SK-MEL-5 (cell line): ENCODE measurements at places on chromosomes 6 and 20. TPM values are rescaled to one million over a fixed set of nuclear protein-coding genes. Genes with fewer than 3 reads are reported as not detected.

DNA sequence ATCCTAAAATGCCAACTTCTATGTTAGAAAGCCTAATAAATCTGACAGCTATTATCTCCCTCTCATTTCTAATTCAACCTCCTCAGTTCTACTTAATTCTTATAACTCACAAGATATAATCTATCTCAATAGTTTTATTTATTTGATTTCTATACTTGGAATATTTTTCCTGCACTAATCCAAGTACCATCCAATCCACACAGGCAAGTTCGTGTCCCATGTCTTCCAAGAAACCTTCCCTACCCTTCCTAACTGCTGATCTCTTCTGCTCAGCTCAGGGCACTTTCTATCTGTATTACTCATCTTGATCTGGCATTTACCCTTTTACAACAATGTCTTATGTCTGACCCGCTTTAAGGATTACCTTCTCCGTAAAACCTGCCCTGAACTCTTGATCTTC lies 18.2 kb downstream of the NCOA5 start:
- DNase-seq, result no peak

- DNase-seq, result no peak
These were observed 102.1 kb downstream of the MTFR2 start for GRCh38 chr6:136148051-136148450.

DNA sequence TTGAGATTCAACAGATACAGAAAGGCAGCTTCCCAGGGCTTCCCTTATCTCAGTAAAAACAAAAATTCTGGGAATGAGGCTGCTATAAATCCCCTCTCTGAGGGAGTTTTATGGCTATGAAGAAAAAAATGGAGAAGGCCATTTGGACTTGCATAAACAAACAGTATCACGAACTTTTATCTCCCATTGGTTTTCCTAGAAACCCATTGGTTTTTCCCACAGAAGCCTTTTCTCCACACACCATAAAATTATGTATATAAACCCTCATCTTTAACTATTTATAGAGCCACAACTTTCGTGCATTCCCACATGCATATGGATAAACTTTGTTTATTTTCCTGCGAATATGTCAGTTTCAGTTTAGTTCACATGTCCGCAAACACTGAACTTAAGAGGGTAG lies 36.2 kb upstream of the BTBD3 start:
- no peak for DNase-seq

DNA sequence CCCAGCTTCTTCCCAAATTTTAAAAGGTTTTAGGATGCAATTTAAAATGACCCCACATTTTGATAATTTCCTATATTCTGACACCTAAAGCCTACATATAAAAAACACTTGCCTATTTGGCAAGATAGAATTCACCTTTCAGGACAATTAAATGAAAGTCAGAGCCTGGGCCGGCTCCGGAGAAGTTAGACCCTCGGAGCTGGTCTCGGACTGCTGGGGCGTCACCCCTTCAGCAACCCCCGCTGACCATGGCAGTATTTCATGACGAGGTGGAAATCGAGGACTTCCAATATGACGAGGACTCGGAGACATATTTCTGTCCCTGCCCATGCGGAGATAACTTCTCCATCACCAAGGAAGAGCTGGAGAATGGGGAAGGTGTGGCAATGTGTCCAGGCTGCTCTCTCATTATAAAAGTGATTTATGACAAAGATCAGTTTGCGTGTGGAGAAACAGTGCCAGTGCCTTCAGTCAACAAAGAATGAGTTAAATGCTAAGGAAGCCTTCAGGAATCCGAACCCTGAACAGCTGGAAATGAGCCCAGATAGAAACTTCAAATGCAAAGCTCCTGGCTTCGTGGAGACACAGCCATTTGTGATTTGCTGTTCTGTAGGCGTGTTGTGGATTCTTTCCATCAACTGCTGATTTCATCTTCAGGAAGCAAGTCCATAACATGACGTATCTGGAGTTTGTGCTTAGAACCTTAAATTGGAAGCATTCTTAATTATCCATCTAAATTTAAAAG lies 16.0 kb downstream of the TCFL5 start:
- no peak for DNase-seq

DNA sequence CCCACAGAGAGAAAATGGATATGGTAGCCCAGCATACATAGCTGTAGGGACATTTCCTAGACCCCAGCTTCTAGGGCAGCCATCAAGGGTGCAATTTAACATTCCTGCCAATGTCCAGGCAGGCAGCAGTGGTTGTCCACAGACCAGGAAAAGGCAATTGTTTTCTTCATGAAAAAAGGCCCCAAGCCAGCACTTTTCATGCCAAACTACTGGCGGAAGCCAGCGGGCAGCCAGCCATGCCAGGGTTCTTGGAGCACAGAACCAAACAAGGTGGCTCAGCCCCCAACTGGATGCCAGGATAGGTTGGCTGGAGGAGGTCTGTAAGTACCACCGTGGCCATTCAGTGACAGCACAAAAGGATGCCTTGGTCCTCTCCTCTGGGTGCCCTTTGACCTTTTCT lies 94.6 kb downstream of the BANF2 start:
- DNase-seq, result no peak

DNA sequence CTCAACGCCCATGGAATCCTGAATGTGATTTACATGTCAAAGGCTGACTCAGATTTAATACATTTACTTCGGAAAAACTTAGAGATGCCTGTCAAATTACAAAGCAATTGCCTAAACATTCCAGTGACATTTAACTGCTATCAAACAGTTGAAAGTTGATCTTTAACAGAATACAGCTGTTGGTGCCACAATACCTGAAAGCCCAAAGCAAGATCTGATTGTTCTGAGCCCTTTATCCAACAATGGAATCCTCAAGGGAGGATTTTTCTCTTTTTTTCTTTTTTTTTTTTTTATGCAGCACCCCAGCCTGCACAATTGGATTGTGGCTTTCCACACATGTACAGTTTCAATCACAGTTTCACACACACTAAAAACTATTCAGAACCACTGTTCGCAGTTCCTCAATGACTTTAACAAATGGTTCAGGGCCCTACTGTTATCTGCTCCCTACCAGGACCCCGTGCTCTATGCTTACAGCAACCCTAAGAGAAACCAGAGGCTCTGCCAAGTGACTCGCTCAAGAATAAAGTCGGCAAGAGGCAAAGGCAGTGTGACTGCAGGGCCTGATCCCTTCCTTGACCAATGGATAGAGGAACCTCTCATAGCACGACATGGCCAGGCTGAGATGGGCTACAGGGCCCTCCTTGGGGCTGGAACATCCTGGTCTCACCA lies 33.3 kb downstream of the EPB41L2 start:
- DNase-seq, result no peak

- no peak for DNase-seq
These were observed 165.9 kb upstream of the IRAK1BP1 start for GRCh38 chr6:78701407-78701806.

GRCh38 chr6:127813699-127814027 lies 87.2 kb downstream of the THEMIS start:
- DNase-seq, result no peak

DNA sequence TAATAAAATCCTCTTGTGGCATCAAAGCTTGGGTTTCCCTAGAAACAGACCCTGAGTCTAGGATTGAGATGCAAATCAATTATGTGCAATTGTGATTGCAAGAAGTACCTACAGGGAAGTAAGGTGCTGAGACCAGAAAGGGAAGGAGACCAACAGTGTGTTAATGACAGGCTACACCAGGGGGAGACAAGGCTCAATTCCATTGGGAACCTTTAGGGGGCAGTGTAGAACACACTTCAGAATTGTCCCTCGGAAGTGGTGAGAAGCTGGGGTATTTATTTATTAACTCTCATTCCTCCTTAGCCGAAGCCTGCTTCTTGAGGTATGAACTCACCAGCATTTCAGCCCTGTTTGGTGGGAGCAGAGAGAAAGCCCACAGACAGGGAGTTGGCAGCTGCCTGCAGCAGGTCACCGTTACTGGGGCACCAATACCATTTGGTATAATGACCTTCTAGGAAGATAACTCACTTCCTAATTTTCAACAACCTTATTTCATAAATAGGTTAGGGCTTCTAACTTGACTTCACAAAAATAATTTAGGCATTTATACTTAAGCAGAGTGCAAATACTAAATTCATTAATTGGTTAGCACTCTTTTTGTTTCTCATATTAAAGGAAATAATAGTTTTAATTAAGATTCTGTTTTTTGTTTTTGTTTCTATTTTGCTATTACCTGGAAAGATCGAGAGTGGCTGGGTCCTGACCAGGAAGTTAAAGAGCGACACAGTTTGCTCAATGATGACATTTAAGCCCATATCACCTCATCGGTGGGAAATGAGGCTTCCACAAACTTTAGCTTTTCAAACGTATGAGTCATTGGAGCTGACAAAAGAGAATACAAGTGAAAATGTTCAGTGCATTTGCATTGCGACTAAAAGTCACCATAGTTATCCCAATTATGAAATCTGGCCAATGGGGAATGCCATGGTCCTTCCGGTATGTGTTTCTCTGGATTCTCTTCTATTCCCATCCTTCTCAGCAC lies 94.8 kb downstream of the BTBD3 start:
- peak; percentile 85 for DNase-seq

- DNase-seq, result peak; percentile 22
These were observed 194.5 kb upstream of the CDYL start for GRCh38 chr6:4581468-4582385.

DNA sequence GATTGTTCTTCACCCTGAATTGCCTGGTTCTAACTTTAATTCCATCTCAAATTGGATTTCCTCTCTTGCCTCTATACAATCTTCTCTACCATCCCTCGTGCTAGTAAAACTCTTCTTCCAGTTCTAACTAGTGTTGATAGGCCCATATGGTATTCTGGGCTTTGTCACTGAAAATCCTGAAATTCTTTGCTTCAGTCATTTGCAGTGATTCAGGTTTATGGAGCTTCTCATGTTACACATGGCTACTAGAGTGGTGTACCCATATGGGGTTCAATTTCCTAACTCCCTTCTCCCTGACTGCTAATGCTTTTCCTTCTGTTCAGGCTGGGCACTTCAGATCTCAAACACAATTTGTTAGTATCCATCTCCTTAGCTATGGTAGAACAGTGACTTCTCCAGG lies 956.6 kb downstream of the KIF16B start:
- DNase-seq, result no peak

- DNase-seq, result no peak
These were observed 43.2 kb upstream of the OSTM1 start for GRCh38 chr6:108117427-108118358.

- DNase-seq, result peak; percentile 28
These were observed 163.3 kb downstream of the CD83 start for GRCh38 chr6:14280766-14281293.

MAD2L1BP gene
- 161 and 166 TPM in 2 replicates for total RNA-seq

HUS1B gene
- 0.16 and 0.56 TPM in 2 replicates for total RNA-seq

VARS1 gene
- 38.9 and 53.0 TPM in 2 replicates for total RNA-seq

LY6G6D gene
- not detected in 2 replicates for total RNA-seq

OXT gene
- total RNA-seq, result not detected in 2 replicates

APCDD1L gene
- total RNA-seq, result not detected in 2 replicates

CDH4 gene
- total RNA-seq, result not detected in 2 replicates

POM121L2 gene
- total RNA-seq, result 0.05 TPM in 1 of 2 replicates, not detected in the other
